Sciatic nerve (tissue), 2 donors: ENCODE measurements at places on chromosomes 1 and 21. TPM values are rescaled to one million over a fixed set of nuclear protein-coding genes. Genes with fewer than 3 reads are reported as not detected.

The CLDN17 gene
- total RNA-seq: not detected

The TFAP2E gene
- 3.4 TPM for total RNA-seq

The CADM3 gene
- total RNA-seq: 207 TPM

The TMPRSS15 gene
- not detected for total RNA-seq

The SLC66A1 gene
- 10.8 TPM for total RNA-seq

DNA sequence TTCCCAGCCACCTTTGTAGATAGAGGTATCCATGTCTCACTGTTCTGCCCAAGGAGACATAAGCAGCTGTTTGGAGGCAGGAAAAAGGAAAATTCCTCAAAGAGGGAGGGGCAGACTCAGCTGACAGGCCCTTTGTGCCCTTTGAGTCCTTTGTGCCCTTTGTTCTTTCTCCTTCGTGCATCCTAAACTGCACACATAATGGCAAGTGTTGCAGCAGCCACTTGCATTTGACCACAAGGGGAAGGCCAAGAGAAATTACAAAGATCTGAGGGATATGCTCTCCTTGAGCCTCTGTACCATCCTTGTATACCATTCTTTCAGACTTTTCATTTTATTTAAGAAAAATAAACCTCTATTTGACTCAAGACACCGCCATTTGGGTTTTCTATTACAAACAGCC is 71.8 kb upstream of the PKN2 start:
- DNase-seq: no peak

- no peak for DNase-seq
These were observed 1.2 kb downstream of the KCNQ4 start for GRCh38 chr1:40784771-40785151.

DNA sequence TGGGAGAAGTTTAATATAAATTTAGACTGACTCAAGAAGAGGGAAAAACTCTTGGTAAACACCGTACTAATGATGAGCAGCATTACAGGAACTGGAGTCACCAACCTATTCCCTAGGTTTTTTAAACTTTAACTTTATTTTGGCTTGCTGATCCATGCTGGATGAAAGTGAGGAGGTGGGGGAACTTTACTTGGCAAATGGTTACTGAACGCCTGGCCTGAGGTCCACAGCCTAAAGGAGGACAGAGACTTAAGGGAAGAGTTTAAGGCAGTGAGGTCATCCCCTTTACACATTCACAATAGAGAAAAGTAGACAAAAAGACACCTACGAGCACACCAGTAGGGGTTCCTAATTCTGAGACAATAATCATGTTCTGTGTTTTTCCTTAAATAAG is 25.6 kb upstream of the A3GALT2 start:
- no peak for DNase-seq

DNA sequence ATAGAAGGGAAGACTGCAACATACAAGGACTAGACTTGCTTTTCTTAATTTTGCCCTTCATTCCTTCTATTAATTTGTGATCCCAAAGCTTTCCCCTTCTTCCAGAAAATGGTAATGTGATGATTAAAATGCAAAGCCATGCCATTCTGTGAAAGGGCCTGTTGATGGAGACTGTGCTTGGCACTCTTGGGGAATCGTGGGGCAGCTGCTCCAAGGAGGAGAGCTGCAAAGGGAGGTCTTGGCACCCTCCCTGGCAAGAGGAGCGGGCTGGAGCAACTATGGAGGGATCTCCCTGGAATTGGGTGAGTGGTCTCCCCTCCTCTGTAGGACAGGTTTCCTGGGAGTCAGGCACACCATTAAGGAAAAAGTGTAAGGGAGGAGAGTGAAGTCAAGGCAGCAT is 16.6 kb downstream of the CACNA1S start:
- no peak for DNase-seq

DNA sequence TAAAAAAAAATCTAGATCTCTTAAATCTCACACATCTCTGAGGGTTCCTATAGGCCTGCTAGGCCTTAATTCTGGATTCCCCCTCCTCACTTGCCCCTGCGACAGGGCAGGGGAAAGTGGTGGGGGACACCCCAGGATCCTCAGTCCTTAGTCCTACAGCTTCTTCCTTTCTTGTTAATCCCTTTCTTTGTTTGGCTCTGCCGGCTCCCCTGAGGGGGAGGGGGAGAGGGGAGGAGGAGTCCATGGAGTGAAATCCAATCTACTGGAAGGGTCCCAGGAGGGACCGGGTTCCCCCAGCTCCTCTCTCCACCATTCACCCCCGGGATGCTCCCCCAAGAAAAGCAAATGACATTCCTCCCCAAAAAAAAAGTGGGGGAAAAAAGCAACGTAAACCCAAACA is 8.5 kb downstream of the MEX3A start:
- no peak for DNase-seq

DNA sequence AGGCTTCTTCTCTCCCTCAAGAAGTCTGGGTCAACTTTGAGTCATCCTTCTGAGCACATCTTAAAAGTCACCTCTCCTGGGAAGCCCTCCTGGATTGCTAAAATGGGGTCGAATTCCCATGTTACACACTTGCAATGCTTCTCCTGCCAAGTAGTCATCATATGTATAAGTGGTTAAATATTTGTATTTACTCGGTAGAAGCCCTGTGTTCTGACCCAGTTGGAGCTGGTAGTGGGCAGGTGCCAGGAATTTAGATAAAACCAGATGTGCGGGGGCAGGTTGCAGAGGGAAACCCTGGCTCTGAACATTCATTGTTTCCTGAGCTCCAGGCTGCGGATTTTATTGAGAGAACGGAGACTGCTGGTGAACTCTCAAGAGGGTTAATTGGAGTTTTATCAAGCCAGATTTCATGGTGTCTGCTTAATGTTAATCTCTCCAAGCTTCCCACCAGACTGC is 52.8 kb upstream of the RPL11 start:
- DNase-seq: no peak

DNA sequence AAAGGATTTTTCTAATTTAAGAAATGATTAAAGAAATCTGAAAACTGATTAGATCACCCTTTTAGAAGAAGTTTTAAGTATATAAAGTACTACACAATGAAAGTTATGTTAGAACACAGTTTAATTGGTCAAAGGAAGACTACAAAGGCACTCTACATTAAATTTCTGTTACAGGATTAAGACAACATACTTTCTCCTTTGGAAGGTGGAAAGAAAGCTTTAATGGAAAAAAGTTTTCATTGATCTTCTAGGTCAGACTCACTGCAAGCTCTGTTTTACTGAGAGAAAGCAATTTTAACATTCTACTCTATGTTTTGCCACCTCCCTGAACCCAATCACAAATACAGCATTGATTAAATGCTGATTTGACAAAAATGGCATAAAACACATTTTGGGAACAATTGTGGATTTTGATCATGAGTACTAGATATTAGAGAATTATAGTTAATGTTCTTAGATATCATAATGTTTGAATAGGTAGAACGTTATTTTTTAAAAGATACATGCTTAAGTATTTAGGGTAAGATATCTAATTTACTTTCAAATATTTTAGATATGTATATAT is 32.0 kb downstream of the WDR26 start:
- no peak for DNase-seq

DNA sequence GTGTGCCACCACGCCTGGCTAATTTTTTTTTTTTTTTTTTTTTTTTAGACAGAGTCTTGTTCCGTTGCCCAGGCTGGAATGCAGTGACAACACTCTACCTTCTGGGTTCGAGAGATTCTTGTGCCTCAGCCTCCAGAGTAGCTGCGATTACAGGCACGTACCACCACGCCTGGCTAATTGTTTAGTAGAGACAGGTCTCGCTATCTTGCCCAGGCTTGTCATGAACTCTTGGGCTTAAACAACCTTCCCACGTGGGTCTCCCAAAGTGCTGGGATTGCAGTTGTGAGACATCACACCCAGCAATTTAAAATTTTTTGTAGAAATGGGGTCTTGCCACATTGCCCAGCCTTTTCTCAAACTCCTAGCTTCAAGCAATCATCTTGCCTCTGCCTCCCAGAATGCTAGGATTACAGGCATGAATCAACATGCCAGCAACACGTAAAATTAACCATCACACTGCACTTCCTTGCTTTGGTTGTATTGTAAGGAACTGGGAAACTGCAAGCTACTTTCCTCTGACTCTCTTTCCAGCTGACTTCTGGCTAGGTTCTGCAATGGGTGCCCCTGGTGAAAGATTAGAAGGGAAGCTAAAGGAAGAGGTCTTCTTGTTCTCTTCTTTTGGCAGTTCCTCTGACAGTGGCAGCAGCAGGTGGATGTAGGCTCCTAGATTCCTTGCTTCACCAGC is 13.9 kb upstream of the IL6R start:
- no peak for DNase-seq

DNA sequence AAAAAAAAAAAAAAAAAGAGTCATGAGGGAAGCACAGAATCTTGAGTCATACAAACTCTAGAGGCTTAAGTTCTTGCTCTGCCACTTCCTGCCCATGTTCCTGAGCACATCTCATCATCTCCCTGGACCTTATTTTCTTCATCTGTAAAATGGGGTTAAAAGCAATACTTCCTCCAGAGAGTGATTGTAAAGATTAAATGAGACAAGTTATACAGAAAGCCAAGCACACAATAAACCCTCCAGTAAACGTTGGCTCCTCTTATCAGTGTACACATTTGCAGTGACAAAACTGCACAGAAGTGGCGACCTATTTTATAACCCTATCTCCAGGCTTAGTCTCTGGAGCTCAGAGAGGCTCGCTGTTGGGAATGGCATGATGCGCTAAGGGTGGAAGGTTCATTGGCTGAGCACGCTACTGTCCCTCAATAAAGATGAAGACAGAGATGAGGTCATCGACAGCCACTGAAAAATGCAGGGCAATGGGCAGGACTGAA is 82.1 kb downstream of the RRAGC start:
- DNase-seq: no peak

DNA sequence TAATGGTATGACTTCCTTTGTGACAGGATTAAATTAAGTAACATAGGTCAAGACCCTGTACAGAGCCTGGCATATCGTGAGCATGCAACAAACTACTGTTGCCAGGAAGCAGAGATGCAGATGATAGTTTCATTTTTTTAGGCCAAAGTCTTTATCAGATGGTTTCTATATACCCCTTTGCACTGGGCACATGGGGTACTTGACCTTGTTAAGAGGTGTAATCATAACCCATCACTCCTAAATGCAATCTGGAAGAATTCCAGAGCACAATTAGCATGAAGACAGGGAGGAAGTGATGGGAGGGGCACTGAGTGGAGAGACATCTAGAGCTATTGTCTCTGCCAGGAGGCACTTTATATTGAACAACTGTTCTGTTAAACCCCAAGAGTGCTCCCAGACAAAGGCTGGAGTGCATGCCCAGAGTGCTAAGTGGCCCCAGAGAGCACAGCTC is 22.1 kb downstream of the ZBTB17 start:
- no peak for DNase-seq

- DNase-seq: peak; percentile 96
These were observed at the start of gene LRRC8B for GRCh38 chr1:89524369-89525168. LRRC8B (plus strand) TSS chr1:89524829; CDS start chr1:89582651, 57,822 bp downstream.
